ENCODE measurements at places on chromosomes 3 and 15.

- DNase-seq: no peak
Measured at GRCh38 chr15:44163370-44163769, 31.7 kb downstream of the FRMD5 start.

- no peak for DNase-seq
Measured at GRCh38 chr3:243356-243725, 46.8 kb downstream of the CHL1 start.

DNA sequence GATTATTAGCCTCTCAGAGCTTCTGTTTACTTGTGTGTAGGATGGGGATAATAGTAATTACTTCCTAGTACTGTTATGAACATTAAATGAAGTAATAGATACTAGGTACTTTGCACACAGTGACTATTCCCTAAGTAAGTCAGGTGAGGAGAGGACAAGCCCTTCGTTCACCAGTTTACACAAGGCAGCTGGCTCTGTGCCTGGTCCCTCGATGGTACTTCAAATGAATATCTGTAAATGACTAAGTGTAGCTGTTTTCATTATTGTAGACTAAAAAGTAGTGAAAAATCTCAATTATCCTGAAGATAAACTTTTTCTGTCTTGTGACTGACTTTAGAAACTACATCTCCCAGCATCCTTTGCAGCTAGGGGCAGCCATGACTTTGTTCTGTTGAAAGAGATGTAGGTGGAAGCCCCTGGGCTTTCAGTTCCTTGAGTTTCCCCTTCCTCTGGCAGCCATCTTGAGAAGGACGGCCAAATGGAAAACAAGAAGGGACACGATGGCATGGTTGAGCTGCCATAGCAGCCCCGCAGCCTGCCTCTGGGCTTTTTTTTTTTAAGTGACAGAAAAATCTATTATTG, 11.7 kb upstream of the WNT7A start:
- peak; percentile 47 for DNase-seq

DNA sequence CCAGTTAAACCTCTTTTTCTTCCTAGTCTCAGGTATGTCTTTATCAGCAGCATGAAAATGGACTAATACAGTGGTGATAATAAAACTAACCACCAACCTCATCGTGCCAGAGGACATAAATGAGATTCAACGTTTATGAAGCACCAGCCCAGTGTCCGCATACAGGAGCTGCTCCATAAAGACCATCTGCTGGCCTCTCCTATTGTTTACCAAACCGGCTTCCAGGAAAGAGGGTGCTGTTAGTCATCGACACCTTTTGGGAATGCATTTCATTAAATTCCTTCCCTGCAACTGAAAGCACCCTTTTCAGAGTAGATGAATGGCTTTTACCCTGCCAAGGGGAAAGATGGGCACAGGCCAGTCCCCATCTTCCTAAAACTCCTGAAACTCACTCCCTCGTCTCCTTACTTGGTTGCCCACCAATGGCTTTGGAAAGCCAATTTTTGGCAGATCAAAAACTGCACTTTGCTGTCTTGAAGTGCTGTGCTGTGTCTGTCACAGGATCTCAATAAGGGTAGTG, 122.1 kb downstream of the AQP9 start:
- no peak for DNase-seq

GRCh38 chr3:197830967-197831313, 39.9 kb downstream of the LRCH3 start:
- DNase-seq: no peak

DNA sequence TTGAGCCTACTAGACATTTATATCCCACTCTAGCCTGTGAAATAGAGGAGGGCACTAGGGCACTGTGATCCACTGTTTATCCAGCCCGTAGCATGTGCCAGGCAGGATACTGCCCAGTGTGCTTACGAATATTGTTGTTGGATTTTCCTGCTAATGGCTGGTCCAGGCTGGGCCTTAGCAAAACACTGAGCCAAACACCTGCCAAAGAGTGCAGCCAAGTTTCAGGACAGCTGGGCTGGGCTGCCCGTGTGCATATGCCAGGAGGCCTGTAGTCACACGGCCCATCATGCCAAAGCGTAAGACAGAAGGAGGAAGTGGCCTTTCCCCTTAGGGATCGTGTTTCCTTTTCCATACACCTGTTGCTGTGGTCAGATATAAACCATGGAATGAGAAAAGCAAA, 54.5 kb upstream of the ABHD10 start:
- DNase-seq: no peak

GRCh38 chr3:177195242-177195991, 1.9 kb downstream of the TBL1XR1 start:
- peak; percentile 31 for DNase-seq

DNA sequence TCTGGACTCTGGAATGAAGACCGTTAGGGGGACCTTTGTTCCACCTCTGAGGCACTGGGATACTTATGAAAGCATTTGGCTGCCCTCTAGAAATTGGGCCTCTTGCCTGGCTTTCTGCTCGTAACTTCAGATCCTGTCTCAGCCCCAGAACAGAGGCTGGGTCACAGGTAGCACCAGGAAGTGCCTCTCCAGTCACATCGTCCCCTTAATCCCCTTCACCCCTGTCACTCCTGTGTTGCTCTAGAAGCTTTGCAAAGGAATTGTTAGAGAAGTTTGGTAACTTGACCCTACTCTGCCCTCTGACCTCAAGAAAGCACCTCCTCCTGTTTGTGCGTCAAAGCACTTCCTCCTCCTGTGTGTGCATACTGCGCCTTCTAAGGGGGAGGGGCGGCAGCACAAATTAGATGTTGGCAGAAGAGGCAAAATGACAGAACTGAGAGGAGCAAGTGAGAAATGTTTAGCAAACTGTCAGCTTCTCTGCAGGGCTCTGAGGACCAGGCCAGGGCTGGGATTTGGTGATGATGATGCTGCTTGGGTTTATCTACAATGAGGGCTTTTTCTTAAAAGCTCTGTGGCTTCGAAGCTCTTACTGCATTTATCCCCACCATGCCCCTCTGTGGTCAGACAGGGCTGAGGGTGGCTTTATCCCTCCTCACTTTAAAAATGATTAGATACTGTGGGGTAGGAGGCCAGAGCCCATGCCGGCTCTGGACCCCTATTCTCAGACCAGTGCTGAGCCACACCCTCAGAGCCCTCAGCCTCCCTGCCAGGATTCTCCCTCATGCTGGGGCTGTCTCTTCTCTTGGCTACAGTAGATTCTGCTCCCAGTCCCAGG, 76.2 kb downstream of the LARS2 start:
- peak; percentile 24 for DNase-seq

GRCh38 chr3:114841515-114841914, 305.6 kb downstream of the ZBTB20 start:
- DNase-seq: no peak

DNA sequence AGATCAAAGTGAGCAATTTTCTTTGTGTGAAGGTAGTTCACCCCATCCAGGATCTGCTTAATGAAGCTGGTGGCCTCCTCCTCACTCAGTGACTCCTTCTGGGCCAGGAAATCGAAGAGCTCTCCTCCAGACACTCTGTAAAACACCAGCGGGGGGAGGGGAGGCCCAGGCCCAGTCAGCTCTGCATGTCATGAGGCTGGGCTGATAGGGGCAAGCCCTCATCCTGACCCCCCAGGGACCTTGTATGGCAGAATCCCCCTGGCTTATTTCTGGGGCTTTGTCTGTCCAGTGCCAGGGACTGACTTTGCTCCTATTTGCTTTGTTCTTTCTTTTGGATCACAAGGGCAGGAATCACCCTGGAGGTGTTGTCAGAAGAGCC, 74.9 kb downstream of the DAPK2 start:
- DNase-seq: peak; percentile 45

DNA sequence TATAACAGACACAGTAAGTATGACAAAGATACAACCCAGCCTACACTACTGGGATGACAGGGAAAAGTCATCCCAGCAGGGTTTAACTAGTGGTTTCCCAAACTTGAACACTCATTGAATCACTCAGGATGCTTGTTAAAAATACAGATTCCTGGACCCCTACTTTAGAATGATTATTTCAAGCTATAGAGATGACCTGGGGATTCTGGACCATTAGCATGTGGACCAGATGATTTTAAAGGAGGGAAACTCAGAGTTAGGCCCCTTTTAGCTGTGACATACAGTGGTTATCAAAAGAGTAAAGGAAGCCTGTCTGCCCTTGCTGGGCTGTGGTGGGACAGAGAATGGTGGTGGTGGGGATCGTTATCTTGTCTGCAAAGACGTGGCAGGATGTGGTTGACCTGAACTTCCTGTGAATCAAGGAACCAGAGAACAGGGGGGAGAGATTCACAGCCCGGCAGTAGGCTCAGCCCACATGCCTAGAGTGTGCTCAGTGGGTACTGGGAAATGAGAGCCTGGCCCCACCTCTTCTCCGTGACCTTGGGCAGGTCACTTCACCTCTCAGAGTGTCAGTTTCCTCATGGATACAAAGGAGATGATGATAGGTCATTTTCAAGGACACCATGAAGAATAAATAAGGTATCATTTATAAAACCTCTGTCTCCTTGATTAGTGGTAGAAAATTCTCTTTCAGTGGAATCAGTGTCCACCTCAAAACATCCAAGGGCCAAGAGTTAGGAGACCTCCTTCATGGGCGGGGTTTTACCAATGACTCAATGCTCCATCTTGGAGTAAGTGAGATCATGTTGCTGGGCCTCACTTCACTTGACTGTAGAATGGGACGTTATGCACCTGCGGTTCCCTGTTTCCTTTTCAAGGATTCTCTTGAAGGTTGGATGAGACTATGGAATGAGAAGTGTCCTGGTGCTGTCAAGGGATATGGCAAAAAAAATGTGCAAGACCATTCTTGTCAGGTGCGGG, 306.5 kb downstream of the RPLP1 start:
- DNase-seq: peak; percentile 89

- DNase-seq: no peak
Measured at GRCh38 chr3:193805448-193805847, 212.4 kb downstream of the OPA1 start.

DNA sequence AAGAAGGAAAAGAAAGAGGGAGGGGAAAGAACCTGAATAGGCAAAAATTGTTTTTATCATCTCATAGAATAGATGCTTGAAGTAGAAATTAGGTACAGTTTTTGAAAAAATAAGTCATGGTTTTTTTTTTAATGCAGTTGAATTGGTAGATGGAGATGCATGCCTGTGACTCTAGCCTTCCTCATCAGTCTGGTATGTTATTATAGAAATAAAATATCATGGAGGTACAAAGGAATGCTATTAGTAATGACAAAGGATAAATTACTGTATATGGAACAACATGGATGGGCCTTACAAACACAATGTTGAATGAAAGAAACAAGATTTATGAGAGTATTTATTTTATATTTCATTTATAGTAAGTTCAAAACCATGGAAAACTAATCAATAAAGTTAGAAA, 162.4 kb upstream of the GALNT15 start:
- DNase-seq: no peak

DNA sequence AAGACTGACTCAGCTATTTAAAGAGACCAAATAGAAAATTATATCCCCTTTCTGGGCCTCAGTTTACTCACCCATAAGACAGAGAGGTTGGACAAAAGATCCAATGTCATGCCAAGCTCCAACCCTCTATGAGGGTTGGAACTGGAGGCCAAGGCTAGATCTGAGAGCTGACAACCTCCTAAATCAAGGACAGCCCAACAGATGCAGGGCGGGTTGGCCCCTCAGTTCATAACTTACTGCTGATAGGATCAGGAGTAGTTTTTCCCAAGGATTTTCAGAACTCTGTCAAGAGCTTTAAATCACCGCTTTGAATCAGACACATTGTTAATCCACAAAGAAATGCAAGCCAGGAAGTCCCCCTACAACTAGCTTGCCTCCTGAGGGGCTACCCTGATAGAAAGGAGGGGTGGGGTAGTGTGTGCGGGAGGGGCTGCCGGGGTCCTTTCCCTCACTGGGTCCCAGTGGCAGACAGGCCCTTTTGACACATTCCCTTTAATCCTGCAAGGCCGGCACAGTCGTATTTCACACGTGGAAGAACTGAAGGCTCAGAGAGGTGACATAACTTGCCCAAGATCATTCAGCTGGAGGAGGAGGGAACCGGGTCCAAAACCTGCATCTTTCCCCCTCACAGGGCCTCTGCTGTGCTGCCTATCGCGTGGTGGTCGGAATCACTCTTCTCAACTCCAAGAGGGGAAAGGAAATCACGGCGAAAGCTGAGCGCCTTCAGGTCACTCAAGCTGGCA, 21.4 kb downstream of the BMF start:
- no peak for DNase-seq

- no peak for DNase-seq
Measured at GRCh38 chr3:52237657-52238172, 1.2 kb downstream of the TWF2 start.

DNA sequence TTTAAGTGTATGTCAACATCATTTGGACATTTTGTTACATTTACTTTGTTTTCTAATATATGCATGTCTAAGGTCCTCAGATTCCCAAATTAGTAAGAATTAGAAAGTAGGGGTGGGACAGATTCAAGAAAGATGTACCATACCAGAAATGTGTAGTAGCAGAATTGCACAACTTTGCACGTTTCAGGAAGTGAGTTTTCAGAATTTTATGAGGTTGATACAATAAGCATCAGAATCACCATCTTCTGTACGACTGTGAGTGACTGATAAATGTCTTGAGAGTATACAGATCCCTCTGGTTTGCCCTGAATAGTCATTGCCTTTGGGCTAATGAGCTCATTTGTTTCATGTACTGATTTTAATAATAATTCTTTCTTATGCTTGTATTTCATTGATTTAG, 9.3 kb downstream of the ARIH2 start:
- no peak for DNase-seq

- peak; percentile 24 for DNase-seq
Measured at GRCh38 chr3:102536456-102536855, 101.6 kb downstream of the ZPLD1 start.

GRCh38 chr3:149085828-149086231, 503 bp downstream of the HLTF start:
- peak; percentile 28 for DNase-seq

DNA sequence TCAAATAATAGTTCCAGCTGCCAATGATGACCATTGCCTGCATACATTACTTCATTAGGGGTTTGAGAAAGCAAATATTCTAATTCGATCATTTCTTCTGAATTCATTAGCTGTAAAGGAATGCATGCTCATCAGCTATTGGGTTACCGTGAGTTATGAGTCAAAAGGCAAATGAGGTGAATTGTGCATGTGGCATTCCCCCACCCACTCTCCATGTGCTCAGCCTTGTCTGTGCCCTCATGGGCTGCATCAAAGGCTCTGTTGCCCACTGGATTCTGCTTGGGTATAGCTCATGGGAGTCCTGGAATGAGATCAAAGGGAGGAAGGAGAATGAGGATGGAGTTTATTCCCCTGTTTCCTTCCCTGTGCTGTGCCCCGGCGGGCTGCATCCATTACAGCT, 99.3 kb upstream of the CHRNA7 start:
- no peak for DNase-seq

DNA sequence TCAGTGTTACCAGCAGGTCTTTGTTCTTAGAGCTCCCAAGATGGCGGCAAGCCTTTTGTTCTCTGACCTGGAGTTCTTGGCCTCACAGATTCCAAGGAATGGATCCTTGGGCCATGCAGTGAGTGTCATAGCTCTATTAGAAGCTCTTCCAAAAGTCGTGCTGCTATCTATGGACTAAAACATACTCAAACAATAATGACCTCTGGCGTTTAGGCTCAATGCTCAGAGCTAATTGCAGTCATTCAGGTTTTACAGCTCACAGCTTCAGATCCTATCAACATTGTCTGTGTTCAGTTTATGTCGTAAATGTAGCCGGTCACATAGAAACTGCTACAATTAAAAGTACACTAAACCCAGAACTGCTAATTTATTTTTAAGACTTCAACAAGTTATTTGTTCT, 22.2 kb downstream of the CCRL2 start:
- DNase-seq: no peak

- no peak for DNase-seq
Measured at GRCh38 chr3:127787571-127788365, 34.5 kb downstream of the MGLL start.

Data from CD4-positive, alpha-beta T cell treated with Interleukin-21 for 1 hour (primary cell).